ENCODE measurements at places on chromosomes 5 and 9.

- DNase-seq: no peak
Observed at GRCh38 chr9:36960575-36960955, 73.5 kb downstream of the PAX5 start.

DNA sequence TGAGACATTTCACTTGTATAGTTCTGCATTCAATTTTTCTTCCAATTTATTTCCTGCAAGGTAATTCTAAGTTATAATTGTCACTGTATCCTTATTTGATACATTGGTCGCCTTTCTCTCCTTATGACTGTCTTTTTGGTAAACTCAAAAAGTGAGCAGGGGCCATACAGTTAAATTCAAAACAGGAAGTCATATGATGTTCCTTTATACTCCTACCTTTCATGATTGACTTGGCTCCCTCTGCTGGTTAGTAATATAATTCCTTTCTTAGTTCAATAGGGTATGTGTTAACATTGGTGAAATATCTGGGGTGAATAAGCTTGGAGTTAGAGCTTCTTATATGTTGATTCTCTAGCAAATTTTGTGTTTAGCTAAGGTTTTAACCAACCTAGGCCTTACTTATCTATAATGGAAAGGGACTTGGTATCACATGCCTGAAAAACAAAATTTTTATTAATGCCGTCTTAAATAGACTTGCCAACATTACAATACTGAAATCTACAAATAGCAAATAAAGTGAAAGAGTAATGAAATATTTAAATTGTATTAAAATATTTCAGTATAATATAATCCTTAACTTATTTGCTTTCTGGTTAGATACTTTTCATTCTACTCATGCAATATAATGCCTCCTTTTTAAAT, 6.0 kb upstream of the NIPBL start:
- DNase-seq: peak; percentile 50

GRCh38 chr9:21835121-21835520, 32.7 kb downstream of the MTAP start:
- DNase-seq: no peak

- no peak for DNase-seq
Observed at GRCh38 chr5:50653946-50654345, 12.5 kb upstream of the PARP8 start.

GRCh38 chr5:36739751-36740221, 133.4 kb downstream of the SLC1A3 start:
- no peak for DNase-seq

DNA sequence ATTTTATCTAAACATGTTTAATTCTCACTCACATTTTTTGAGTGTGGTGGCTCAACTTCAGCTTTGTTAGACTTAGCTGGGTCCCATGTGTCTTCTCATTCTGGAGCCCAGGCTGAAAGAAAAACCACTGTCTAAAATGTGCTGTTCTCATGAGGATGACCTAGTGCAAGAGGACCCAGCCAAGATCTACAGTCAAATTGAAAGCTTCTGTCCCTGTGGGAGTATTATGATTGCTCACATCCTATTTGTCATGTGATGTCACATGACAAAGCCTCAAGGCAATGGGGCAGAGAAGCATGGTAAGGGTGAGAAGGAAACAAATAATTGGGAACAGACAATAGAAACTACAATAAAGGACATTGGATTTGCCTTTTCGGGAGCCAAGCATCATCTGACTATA, 113.4 kb upstream of the ASTN2 start:
- no peak for DNase-seq

- no peak for DNase-seq
Observed at GRCh38 chr5:142306077-142306502, 18.7 kb downstream of the SPRY4 start.

DNA sequence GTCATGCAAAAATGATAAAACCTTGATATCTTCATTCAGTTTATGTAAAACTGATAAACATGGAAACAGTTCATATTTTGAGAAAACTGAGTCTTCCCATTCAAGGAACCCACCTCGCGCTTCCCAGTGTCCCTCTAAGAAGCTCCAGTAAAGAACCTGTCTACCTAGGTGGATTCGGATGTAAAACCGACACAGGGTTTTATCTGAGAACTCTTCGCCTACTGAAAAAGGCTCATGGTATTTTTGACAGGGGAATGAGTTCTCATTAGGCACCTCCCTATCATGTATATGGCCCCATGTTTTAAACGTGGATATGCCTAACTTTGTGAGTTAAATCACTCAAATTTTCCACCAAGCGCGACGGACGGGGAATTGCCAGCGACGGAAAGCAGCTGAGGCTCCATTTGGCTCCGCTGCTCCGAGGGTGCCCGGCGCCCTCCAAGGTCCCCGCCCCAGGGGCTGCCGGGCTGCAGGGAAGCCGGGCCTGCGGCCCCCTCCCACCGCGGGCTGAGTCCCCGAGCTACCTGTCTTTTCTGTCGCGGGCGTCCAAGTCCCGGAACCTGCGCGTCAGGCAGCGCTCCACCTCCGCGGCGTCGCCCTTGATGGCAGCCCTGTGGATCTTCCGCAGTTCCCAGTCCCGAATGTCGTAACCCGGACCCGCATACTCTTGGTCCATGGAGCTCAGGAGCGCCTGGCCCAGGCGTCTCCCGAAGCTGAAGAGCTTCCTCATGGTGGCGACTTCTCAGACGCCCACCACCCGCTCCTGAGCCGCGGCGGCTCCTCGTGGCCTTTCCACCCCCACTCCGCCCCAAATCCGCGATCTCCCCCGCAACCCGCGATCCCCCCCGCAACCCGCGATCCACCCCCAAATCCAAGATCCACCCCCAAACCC, 594 bp downstream of the ANKRD18A start:
- no peak for DNase-seq

GRCh38 chr5:54320256-54320655, 9.9 kb upstream of the ARL15 start:
- no peak for DNase-seq

DNA sequence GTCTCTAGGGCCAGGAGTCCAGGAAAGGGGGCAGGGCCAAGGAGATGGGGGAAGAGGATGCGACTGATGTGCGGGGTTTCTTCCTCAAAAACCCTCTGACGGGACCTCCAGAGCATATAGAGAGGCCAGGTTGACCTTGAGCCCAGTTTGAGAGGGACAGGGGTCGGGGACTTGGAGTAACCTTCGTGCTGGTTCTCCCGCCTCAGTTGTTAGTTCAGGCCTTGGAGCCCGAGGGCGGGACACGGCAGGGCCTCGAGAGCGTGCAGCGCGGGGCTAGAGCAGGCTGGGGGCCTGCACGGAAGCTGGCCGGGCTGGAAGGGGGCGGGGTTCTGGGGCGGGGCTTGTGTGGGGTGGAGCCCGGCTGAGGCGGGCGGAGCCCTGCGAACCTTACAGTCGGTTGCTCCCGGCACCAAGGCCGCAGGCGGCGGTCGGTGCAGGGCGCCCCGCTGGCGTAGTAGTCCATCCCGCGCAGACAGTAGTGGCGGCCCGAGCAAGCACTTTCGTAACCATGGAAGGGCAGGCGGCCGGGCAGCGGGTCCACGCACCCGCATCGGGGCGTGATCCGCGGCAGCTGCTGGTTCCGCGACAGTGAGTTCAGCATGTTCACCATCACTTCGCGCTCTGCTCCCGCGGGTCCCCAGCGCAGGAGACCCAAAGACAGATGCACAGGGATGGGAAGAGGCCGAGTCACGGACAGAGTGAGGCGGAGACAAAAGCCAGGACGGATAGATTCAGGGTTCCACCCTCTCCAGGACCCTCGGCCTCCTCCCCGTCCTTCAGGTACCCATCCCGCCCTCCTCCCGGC, 4.0 kb upstream of the MYORG start:
- peak; percentile 50 for DNase-seq

DNA sequence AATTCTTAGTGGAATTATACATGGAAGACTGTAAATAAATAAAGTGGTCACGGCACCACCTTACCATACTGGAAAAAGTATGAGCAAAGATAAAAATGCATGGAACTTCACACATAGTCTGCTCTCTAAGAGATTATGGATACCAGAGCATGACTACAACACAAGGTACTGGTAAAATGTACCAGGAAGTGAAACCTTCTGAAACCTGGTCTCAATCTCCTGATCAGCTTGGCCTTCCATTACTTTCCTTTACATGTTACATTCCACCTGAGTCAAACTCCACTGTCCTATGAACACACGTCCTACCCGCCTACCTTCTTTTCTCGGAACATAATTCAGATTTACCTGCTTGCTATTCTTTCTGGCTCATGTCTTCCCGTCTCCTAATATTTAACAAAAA, 15.9 kb downstream of the PTAR1 start:
- no peak for DNase-seq

DNA sequence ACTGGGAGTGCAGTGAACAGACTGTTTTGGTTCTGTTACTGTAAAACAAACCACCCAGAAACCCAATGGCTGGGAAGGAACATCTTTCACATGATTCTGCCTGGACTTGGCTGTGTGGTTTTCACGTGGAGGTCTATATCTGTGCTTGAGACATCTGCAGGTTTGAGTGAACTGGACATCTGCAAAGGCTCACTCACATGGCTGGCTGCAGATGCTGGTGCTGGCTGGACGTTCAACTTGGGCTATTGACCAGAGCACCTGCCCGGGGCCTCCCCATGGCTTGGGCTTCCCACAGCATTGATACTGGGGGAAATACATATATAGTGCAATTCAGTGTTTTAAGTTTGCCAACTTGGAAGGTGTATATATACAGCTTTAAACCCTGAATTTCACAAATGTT, 6.8 kb downstream of the CTSL start:
- no peak for DNase-seq

- DNase-seq: no peak
Observed at GRCh38 chr5:82642313-82642712, 364.2 kb upstream of the RPS23 start.

- no peak for DNase-seq
Observed at GRCh38 chr5:6745706-6746222, 32.5 kb downstream of the TENT4A start.

- no peak for DNase-seq
Observed at GRCh38 chr9:92954049-92954861, 6.9 kb downstream of the FGD3 start.

DNA sequence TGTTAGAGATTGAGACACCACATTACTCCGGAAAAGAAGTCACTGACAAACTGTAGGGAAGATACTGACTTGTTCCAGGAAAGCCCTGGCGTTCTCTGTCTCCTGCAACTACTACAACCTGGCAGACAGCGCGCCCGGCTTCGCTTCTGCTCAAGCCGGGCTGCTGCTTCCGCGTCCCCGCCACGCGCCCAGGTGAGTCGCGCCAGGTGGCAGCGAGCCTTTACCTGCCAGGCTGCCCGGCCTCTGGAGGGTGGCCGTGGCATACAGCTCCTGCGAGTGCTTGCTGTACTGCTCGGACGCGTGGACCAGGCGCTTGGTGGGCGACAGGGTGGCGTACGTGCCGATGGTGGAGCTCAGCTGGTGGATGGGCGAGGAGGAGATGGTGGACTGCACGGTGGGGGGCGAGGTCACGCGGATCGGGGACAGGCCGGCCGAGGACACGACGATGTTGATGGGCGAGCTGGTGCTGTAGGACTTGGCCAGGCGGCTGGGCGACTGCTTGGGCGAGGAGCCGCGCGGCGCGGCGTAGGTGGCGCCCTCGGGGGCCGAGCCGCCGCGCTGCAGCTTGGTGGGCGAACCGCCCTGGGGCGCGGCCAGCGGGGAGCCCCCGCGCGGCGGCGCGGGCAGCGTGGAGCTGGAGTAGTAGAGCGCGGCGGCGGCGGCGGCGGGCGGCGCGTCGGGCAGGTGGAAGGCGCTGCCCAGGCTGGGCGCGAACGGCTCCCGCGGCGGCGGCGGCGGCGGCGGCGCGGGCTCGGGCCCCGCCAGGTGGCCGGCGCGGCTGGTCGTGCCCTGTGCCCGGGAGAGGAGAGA, 519.6 kb downstream of the CTNND2 start:
- no peak for DNase-seq

- DNase-seq: no peak
Observed at GRCh38 chr5:142977363-142978051, 207.3 kb downstream of the ARHGAP26 start.

DNA sequence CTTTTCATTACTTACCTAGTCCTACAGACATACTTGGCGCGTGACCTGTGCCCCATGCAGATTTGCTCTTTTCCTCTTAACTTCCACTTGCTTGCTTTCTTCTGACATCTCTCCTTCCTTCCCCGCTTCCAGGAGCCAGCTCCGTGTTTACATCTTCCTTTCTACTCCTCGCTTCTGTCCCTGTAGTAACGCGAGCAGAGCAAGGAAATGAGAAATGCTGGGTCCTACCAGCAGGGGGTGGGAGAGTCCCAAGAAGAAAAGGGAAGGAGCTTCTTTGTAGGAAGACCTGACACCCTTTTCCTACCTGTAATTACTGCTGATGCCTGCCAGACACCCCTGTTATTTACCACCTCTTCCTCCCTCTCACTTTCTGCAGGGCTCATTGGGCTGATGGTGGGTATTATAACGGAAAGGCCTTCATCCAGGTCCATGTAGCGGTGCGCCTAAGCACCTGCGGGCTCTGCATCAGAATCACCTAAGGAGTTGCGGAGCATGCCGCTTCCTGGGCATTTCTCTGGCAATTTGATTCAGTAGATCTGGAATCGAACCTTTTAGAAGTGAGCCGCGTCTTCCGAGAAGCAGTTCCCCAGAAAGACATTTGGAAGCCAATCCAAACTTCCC, 1260.8 kb upstream of the WWC1 start:
- no peak for DNase-seq

GRCh38 chr5:39720136-39720535, 295.4 kb upstream of the DAB2 start:
- no peak for DNase-seq

GRCh38 chr9:8521112-8521511, 721.5 kb upstream of the DMAC1 start:
- DNase-seq: no peak

GRCh38 chr5:80260461-80260860, 4.6 kb upstream of the SERINC5 start:
- no peak for DNase-seq

DNA sequence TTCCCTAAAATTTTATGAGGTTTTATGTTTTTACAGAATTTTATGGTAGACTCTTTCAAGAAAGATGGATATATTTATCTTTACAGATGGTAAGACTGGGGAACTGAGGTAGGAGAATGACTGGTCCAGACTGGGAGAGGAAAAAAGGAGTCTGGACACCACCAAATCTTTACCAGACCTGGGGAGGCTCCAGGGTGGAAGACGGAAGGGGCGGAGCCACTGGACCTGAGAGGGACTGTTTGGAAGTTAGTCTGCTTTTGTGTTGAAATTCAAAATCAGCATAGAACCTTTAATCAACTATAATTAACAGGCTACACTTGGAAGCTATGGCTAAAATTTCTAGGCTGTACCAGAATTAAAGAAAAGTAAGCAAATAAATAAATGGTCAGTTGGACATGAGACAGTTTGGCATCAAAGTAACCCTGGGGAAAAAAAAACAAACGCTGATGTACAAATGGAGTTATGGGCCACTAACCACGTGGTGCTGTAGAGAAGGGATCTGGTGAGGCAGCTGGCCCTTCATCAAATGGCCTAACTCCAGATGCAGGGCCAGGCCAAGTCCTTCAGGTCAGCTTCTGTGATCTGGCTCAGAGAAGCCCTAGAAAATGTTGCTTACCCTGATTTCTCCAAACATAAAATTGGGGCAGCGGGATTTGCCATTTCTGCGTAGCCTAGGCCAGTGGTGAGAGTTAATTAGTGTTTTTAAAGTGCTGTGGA, 155.1 kb downstream of the ARSB start:
- DNase-seq: no peak

- DNase-seq: no peak
Observed at GRCh38 chr5:99315413-99316183, 386.8 kb upstream of the CHD1 start.
